T-cell (primary cell): ENCODE measurements at places on chromosomes 7 and 10. TPM values are rescaled to one million over a fixed set of nuclear protein-coding genes. Genes with fewer than 3 reads are reported as not detected.

DNA sequence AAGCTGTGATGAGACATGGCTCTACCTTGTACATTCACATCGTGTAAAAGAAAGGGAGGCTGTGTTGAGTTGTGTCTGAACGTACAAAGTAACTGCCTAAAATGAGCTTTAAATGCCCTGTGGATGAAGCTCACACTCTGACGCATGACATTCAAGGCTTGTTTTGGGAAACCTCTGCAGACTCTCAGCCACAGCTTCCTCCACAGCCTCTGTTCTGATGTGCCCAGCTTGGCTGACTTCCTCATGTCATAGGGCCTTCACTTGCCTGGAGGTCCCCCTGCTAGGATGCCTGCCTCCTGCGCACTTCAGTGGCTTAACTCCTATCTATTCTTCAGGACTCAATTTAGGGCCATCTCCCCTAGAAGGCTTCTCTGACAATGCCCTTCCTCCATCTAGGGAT is 230.0 kb upstream of the HABP2 start:
- no peaks in the 10 kb centered on the region for H3K27me3 ChIP-seq
- no peak for DNase-seq
- no peaks in the 10 kb centered on the region for H3K4me1 ChIP-seq
- H3K4me3 ChIP-seq: no peak overlapping the region
- no peaks in the 10 kb centered on the region for H3K36me3 ChIP-seq

DNA sequence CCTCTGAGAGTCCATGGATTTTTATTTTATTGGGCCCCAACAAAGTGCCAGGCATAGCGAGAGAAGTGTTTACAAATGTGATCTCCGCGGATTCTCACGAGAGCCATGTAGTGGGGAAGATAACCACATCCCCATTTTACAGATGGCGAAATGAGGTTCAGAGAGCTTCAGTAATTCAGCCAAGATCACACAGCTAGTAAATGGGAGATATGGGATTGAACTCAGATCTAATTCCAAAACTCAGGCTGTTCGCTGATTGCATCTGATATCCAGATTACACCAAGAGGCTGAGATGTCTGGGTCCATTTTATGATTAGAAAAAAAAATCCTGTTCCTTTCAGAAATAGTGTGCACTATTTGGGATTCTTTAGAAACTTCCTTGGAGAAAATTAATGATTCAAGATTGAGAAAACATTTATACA is 1.3 kb downstream of the FAS start:
- no peaks in the 10 kb centered on the region for H3K36me3 ChIP-seq
- DNase-seq: no peak
- H3K4me3 ChIP-seq: peak overlapping the region; percentile 99
- H3K27me3 ChIP-seq: no peaks in the 10 kb centered on the region
- H3K4me1 ChIP-seq: peaks cover 29% of the 10 kb centered on the region

Gene PRR15
- 0.38 TPM for total RNA-seq

Gene CRTAC1
- not detected for total RNA-seq

GRCh38 chr10:118682533-118682932 is 72.2 kb downstream of the CACUL1 start:
- H3K4me1 ChIP-seq: no peaks in the 10 kb centered on the region
- no peak overlapping the region for H3K4me3 ChIP-seq
- peaks cover 3% of the 10 kb centered on the region for H3K36me3 ChIP-seq
- no peak overlapping the region for H3K27ac ChIP-seq
- DNase-seq: no peak
- H3K27me3 ChIP-seq: no peaks in the 10 kb centered on the region
